ENCODE measurements at places on chromosomes 2 and 18. TPM values are rescaled to one million over a fixed set of nuclear protein-coding genes. Genes with fewer than 3 reads are reported as not detected.

SH2D6 gene
- 0.74 TPM for total RNA-seq

COL3A1 gene
- total RNA-seq = not detected

RAB27B gene
- not detected for total RNA-seq

SKOR2 gene
- total RNA-seq = not detected

MC5R gene
- not detected for total RNA-seq

ZNF532 gene
- total RNA-seq = 1.2 TPM

DNA sequence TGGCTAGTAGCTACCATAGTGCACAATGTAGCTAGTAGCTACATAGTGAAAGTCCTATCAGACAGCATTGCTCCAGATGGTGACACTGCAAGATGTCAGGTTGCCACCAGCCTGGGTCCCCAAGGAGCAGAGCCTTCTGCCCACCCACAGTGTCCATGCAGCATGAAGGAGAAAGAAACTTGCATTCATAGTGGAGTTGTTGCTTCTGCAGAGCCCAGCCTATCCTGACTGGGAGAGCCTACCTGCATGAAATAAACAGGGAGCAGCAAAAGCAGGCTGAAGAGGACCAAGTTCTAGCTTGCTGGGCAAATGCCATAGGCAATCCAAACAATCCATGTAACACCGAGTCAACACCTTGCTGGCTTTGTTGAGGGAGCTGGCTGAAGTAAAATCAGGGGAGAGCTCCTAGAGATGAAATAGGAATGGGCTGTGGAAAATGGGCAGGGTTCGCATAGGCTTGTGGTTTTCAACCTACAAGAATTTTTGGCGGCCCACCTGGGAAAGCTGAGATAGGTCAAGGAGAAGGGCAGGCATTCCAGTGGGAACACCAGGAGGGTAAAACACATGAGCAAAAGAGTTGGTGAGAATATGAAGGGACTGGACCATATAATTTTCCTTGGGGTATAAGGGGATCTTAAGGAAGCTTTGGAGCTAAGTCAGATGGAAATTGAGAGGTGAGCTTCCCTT, 195.8 kb downstream of the CYP26B1 start:
- DNase-seq = no peak
- no peaks in the 10 kb centered on the region for H3K4me1 ChIP-seq
- no peak overlapping the region for H3K27ac ChIP-seq
- H3K27me3 ChIP-seq = peaks cover 8% of the 10 kb centered on the region

DNA sequence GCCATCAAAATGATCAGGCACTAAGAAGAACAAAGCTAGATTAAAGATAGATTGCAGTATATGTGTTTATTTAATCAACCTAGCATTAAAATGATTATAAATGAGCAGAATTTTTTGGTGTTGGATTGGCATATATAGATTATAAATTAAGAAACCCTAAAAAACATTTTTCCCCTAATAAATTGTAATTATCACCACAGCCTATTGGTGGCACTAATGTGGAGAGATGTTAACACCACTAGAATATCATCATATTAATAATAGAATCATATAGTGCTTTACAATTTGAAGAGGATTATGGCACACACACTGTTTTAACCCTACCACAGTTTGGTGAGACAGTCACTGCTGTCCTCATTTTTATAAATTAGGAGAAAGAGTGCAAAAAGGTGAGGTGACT, 112.4 kb upstream of the RND3 start:
- H3K36me3 ChIP-seq = no peaks in the 10 kb centered on the region
- H3K27me3 ChIP-seq = peaks cover 3% of the 10 kb centered on the region
- no peak overlapping the region for H3K27ac ChIP-seq

GRCh38 chr2:168156661-168157060, 90.7 kb downstream of the STK39 start:
- no peak overlapping the region for H3K4me3 ChIP-seq
- H3K27ac ChIP-seq = peak overlapping the region; percentile 14
- no peaks in the 10 kb centered on the region for H3K27me3 ChIP-seq
- DNase-seq = no peak

DNA sequence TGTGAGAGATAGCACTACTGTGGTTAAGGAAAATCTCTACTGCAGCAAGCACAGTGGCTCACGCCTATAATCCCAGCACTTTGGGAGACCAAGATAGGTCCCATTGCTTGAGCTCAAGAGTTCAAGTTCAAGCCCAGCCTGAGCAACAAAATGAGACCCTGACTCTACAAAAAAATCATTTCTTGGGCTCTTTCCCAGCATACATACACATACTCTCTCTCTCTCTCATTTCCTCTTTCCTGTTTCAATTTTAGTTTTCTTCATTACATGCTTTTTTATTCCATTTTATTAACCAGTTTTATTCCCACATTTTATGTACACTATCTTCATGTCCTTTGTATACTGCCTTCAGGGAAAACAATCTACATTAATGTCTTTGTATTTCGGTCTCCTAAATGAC, 14.6 kb downstream of the WDR33 start:
- no peak overlapping the region for H3K4me3 ChIP-seq
- H3K4me1 ChIP-seq = peaks cover 57% of the 10 kb centered on the region
- no peaks in the 10 kb centered on the region for H3K27me3 ChIP-seq
- H3K27ac ChIP-seq = peak overlapping the region; percentile 78

DNA sequence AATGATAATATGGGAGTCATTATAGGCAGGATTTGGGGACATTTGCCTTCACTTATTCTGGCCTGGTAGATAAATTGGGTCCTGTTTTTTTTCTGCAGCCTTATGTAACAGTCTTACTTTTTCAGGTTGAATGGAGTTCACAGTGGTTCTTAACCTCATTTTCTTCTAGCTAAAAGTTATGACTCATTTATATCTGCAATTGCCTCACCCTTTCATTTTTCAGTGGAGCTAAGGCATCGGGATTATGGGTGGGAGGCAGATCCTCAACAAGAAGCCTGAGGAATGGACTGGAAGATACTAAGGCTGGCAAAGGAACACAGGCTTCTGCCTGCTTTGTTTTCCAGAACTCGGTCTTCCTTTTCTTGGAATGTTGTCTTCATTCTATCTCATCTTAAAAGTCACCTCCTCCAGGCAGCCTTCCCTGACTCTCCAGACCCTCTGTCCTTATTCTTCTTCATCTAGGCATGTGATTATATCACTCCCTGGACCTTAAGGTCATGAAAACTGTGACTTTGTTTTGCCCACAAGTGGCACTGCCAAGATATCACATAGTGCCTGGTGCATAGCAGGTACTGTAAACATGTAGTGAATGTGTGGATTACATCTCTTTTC, 41.0 kb upstream of the ACSL3 start:
- H3K27ac ChIP-seq = no peak overlapping the region
- peaks cover 3% of the 10 kb centered on the region for H3K4me1 ChIP-seq
- H3K4me3 ChIP-seq = no peak overlapping the region
- no peaks in the 10 kb centered on the region for H3K36me3 ChIP-seq
- no peak for DNase-seq
- no peaks in the 10 kb centered on the region for H3K27me3 ChIP-seq

DNA sequence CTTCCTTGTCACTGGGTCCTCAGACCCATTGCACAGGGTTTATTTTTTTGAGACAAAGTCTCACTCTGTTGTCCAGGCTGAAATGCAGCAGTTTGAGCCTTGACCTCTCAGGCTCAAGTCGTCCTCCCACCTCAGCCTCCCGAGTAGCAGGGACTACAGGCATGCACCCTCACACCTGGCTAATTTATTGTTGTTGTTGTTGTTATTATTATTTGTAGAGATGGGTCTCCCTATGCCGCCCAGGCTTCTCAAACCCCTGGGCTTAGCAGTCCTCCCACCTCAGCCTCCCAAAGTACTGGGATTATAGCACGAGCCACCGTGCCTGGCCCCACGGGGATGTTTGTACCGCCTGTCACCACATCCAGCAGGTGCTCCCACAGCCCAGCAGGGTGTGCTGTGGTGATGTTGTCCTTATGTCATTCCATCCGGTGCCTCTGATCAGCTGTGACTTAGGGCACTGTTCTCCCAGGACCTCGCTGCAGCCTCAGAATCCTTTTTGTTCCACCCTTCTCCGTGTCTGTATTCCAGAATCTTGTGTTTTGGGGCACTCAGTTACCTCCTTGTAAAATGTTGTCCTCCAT, 182.3 kb downstream of the INO80D start:
- H3K4me3 ChIP-seq = no peak overlapping the region
- H3K36me3 ChIP-seq = no peaks in the 10 kb centered on the region
- H3K27ac ChIP-seq = peak overlapping the region; percentile 30
- H3K4me1 ChIP-seq = no peaks in the 10 kb centered on the region

GRCh38 chr2:12032398-12032797, 286.0 kb downstream of the LPIN1 start:
- no peaks in the 10 kb centered on the region for H3K36me3 ChIP-seq
- peaks cover 3% of the 10 kb centered on the region for H3K27me3 ChIP-seq
- no peak overlapping the region for H3K27ac ChIP-seq
- no peak overlapping the region for H3K4me3 ChIP-seq

GRCh38 chr18:78789850-78790249, 189.8 kb upstream of the SALL3 start:
- no peak overlapping the region for H3K4me3 ChIP-seq
- H3K27ac ChIP-seq = no peak overlapping the region
- no peaks in the 10 kb centered on the region for H3K36me3 ChIP-seq
- no peaks in the 10 kb centered on the region for H3K27me3 ChIP-seq

- no peaks in the 10 kb centered on the region for H3K36me3 ChIP-seq
- H3K4me3 ChIP-seq = no peak overlapping the region
- H3K27ac ChIP-seq = no peak overlapping the region
- H3K4me1 ChIP-seq = no peaks in the 10 kb centered on the region
- no peak for DNase-seq
- H3K27me3 ChIP-seq = peaks cover 49% of the 10 kb centered on the region
Observed at GRCh38 chr2:175887776-175888175, 114.3 kb downstream of the LNPK start.

GRCh38 chr2:33746208-33746800, 147.2 kb upstream of the FAM98A start:
- no peaks in the 10 kb centered on the region for H3K36me3 ChIP-seq
- H3K4me3 ChIP-seq = no peak overlapping the region
- H3K27ac ChIP-seq = no peak overlapping the region
- no peaks in the 10 kb centered on the region for H3K4me1 ChIP-seq
- no peak for DNase-seq

- H3K4me1 ChIP-seq = peaks cover 96% of the 10 kb centered on the region
- no peak for DNase-seq
- H3K4me3 ChIP-seq = no peak overlapping the region
- H3K36me3 ChIP-seq = peaks cover 79% of the 10 kb centered on the region
- H3K27ac ChIP-seq = peak overlapping the region; percentile 78
- no peaks in the 10 kb centered on the region for H3K27me3 ChIP-seq
Observed at GRCh38 chr2:62216113-62216512, 20.2 kb downstream of the B3GNT2 start.

DNA sequence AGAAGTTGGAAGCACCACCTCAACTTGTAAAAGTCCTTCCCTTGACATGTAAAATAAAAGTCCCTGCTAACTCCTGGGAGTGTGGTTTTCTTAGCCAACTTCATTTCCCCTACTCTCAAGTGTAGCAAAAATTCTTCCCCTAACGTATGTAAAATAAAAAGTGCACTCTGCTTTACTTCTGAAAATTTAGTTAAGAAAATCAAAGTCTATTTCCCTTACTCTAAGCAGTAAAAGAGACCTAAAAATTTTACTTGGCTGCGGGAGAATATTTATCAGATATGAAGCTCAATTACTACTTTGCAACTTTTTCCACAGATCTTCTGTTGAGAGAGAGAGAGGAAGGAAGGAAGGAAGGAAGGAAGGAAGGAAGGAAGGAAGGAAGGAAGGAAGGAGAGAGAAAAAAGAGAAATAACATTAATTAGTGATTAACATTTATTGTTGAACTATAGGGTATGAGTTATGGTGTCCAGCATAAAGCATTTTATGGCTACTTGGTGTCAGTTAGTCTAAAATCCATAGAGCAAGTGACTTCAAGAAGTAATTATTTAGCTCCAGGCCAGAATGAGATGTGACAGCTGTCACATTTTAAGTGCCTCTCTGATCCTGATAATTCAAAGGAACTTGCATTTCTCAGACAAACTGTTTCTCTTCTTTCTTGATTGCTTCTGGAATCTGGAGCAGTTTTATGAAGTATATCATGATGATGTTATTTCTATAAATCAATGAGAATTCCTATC, 210.3 kb downstream of the TMX3 start:
- H3K27me3 ChIP-seq = peaks cover 3% of the 10 kb centered on the region
- H3K4me3 ChIP-seq = no peak overlapping the region
- H3K36me3 ChIP-seq = no peaks in the 10 kb centered on the region

- DNase-seq = no peak
- H3K4me1 ChIP-seq = peaks cover 4% of the 10 kb centered on the region
- no peak overlapping the region for H3K27ac ChIP-seq
- no peaks in the 10 kb centered on the region for H3K36me3 ChIP-seq
- H3K27me3 ChIP-seq = peaks cover 10% of the 10 kb centered on the region
- no peak overlapping the region for H3K4me3 ChIP-seq
Observed at GRCh38 chr2:41871080-41871479, 176.7 kb upstream of the PKDCC start.

- no peak for DNase-seq
- H3K27ac ChIP-seq = no peak overlapping the region
- H3K36me3 ChIP-seq = no peaks in the 10 kb centered on the region
- H3K4me1 ChIP-seq = no peaks in the 10 kb centered on the region
Observed at GRCh38 chr2:33457556-33458247, 18.7 kb upstream of the RASGRP3 start.

DNA sequence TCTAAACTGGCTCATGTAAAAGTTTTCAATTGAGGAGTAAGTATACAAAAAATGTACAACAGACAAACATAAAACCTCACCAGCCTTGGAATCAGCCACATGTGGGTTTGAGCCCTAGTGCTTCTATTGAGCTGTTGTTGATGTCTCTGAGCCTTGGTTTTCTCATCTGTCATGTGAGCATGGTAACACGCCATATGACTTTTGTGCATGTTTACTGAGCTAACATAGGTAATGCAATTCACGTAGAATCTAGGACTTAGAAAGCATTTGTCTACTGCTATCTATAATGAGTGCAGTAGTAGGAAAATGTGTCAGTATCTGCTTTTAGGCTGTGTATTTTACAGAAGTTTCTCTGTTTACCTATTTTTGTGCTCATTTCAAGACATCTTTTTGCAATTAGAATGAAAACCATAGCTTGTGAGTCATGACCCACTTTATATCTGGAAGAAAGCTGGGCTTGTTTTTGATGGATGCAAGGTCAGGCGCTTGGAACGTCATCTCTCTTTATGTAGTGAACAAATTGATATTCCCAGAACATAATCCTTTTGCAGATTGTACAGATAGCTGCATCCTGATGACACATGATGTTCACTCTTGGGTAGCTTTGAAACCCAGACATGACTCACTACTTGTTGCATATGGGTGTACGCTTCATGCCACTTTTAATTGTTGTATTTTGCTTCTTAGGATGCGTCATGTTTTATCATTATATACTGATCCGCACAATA, 94.3 kb downstream of the RNF144A start:
- no peak for DNase-seq
- H3K4me3 ChIP-seq = no peak overlapping the region
- peaks cover 8% of the 10 kb centered on the region for H3K36me3 ChIP-seq
- peaks cover 33% of the 10 kb centered on the region for H3K4me1 ChIP-seq

DNA sequence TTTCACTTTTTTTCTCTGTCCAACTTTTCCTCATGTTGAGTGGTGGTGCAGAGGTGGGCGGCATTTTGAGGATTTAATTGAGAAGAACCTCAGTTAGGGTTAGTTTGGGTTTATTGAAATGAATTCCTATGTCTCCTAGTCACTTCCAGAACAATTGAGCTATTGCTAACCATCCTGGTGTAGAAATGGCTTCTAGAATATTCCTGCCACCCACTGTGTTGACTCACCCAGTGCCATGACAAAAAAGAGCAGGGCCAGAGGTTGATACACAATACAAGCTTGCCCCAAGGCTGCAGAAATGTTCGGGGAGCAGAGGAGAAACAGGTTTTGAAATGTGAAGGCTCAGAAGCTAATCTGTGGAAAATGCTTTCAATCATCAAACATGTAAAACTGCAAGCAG, 167.1 kb upstream of the TRIB2 start:
- no peaks in the 10 kb centered on the region for H3K36me3 ChIP-seq
- H3K4me3 ChIP-seq = no peak overlapping the region
- peaks cover 11% of the 10 kb centered on the region for H3K4me1 ChIP-seq
- no peaks in the 10 kb centered on the region for H3K27me3 ChIP-seq
- no peak for DNase-seq
- no peak overlapping the region for H3K27ac ChIP-seq

Data from activated naive CD8-positive, alpha-beta T cell treated with anti-CD3 and anti-CD28 coated beads for 36 hours (primary cell).